ENCODE measurements at places on chromosomes 2 and 18.
A peak's percentile ranks its signal among the peaks of the same experiment; 100 is the strongest.

DNA sequence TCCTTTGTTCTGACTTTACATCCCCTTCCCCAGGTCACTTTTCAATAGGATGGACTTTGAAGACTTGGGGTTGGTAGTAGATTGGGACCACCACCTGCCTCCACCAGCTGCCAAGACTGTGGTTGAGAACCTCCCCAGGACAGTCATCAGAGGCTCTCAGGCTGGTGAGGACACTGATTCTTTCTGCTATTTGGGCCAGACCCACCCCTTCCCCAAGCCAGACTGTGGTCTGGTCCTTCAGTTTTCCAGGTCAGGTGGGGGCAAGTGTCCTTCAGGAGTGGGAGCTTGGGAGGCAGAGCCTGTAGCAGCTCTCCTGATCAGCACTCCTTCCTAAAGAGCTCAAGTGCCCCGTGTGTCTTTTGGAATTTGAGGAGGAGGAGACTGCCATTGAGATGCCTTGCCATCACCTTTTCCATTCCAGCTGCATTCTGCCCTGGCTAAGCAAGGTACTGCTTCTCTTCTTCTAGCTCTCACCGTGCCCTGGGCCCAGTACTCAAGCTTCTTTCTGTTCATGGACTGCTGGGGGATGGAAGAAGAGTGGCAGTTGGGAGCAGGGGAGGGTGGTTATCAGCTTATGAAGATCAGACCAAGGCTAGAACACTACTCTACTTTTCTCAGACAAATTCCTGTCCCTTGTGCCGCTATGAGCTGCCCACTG is 1.1 kb downstream of the RNF181 start:
- DNase-seq = no peak

DNA sequence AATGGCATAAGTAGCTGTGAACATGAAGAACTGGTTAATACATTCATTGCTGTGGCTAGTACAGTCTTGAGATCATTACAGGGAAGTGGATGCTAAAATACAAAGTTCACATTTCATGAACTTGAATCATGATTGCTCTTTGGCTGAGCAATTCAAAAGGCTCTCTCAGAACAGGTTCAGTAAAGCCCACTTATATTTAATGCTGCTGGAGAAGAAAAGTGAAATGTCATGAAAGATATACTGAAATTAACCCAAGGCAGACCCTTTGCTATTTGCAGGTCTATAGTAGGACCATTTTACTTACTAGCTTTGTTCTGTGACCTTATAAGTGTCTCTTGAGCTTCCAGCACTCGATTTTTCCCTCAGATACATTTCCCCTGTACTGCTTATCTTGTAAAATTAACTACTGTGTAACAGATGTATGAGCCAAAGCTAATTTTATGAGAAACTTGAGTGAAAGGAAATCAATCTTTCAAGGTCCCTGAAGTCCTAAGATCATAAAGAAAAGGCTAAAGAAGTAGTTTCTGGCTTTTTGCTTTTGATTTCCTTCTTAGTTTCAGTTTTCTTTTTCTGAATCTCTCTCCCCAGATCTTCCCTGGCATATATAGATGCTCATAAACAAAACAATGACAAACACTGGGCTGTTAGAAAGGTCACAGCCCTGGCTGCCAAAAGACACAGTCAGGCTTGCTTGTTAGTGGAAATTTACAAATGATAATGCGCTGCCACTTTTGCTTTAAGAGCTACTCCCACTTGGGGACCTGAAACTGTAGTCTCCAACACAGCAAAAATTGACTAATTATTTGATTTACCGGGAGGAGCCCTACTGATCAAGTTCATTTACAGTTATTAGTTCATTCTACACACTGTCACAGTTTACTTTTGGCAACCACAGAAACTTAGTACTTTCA is 132.7 kb upstream of the XPO1 start:
- no peak for DNase-seq

- no peak for DNase-seq
Measured at GRCh38 chr2:72765997-72766609, 59.7 kb downstream of the EXOC6B start.

DNA sequence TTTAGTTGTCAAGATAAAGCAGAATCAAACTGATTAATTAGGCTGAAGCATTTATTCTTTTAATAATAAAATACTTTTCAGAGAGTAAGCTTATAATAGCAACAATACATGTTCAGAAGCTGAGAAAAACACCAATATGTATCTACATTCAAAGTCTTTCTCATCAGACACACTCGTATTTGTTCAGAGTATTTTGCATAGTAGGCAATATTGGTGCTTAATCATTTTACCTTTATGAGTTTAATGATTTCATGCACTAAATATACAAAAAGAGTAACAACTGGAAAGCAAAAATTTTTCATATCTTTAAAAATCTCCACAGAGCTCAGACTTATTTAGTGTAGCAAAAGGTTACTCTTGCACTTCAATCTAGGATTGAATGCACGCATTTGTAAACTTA is 313.9 kb downstream of the ZEB2 start:
- no peak for DNase-seq

- DNase-seq = no peak
Measured at GRCh38 chr2:177265824-177266817, 1.6 kb upstream of the NFE2L2 start.

- DNase-seq = no peak
Measured at GRCh38 chr2:46530639-46531038, 51.3 kb downstream of the TMEM247 start.

DNA sequence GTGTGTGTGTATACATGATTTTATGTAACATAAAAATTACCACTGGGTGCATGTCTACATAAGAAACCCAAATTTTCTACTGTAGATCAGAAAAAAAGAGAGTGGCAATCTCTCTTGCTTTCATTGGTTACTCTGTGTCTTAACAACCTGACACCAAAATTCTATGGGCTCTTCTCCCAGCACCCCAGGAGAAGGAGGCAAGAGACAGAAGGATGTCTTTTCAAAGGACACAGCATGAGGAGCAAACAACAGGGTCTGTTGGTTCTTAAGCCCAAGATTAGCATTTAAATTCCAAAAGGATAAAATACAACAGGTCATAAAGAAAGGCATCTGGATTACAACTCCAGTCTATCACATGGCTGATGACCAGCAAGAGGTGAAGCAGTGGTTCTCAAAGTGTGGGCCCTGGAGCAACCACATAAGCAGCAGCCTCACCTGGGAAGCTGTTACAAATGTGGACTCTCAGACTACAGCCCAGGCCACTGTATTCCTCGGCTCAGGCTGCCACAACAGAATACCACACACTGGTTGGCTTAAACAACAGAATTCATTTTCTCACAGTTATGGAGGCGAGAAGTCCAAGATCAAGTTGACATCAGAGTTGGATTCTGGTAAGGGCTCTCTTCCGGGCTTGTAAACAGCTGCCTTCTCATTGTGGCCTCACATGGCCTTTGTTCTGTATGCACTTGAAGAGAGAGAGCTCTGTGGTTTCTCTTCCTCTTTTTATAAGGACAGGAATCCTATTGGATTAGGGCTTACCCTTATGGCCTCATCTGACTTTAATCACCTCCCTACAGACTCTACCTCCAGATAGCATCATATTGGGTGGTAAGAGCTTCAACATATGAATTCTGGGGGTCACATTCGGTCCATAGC is 79.8 kb upstream of the RNF152 start:
- DNase-seq = no peak

- no peak for DNase-seq
Measured at GRCh38 chr18:59451073-59451472, 92.0 kb upstream of the LMAN1 start.

DNA sequence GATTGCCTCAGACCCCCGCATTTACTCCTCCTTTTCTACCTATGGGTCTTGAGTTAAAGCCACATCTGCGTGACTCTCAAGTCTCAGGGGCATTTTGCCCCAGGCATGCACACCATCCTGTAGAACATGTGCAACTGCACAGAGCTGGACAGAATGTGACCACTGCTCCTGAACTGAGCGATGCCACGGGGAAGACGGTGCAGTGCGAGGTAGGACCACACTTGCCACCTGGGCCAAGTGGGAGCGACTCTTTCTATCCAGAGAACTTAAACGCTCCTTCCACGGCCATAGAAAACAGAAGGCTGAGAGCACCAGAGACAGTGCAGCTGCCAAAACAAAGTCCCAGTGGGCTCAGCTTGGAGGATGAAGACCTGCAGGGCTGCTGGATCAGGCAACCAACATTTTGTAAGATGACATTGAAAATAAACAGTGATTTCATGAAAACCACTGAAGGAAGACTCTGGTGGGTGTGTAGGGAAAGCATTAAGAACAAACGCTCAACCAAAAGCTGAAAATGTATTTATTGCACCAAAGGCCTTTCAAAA is 149.0 kb upstream of the HDAC4 start:
- DNase-seq = no peak

DNA sequence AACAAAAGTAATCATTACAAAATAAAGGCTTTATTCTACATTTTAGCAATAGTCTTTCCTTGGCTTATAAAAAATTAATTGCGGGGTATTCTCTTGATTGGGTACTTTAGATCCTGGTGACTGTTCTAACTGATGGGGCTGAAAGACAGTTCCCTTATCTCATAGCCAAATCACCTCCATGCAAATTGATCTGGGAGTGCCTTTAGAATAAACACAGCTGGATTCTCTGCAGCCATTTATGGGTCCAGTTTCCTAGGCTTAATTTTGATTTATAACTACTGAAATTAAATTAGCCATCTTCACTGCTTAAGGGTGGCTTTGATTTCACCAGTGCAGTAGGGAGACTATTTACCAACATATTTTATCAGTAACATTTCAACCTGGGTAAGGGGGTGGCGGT is 337.1 kb downstream of the NRXN1 start:
- no peak for DNase-seq

GRCh38 chr2:193156480-193156879 is 961.7 kb upstream of the TMEFF2 start:
- DNase-seq = no peak

DNA sequence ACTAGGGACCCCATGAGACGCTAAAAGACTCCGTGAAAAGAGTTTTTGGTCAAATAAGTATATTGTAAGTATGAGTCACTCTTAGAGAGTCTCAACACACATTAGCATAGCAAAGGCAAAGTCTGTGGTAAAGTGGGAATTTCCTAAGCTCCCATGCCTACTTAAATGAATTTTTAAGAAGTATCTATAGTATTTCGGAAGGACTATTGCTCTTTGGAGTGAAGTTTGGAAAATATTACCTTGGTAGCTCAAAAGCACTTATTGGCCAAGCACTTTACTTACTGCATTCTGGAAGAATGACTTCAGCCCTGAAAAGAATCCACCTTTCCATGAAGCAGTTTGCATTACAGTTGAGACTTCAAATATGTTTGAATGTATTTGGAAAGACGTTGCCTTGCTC is 57.1 kb downstream of the CAVIN2 start:
- no peak for DNase-seq

- DNase-seq = no peak
Measured at GRCh38 chr18:6411382-6411781, 3.3 kb downstream of the L3MBTL4 start.

DNA sequence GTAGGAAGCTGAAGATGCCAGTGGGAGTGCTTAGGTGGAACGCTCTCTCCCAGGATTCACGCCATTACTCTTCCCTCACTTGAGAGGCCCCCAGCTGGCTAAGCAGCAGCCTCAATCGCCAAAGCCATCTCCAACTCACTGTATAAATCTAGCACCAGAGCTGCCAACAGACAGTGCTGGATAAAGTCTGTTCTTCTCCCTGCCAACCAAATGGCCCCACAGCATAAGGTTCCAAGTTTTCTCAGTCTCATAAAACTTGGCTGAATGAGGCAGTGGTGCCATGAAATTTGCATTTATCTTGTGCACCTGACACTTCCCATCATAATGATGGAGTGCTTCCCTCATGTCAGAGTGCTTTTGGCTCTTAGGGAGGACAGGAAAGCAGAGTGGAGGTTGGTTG is 428.2 kb upstream of the ETAA1 start:
- DNase-seq = no peak

DNA sequence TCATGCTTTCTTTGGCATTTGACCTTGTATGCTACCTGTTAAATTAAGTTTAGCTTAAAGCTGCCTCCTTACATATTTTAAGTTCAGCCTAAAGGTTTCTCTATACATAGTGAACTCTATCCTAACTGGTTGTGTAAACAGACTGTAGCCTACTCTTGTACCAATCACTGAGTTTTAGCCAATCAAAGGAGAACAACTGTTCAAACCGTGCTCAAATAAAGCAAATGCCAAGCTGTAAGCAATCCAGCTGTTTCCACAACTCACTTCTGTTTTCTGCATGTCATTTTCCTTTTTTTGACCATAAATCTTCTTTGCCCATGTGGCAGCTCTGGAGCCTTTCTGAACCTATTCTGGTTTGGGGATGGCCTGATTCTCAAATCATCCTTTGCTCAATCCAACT is 1603.8 kb upstream of the ACVR2A start:
- DNase-seq = no peak

GRCh38 chr2:170814533-170815230 is 2.0 kb upstream of the GAD1 start:
- DNase-seq = no peak

GRCh38 chr2:102049756-102050443 is 58.1 kb downstream of the IL1R2 start:
- no peak for DNase-seq

GRCh38 chr18:13216092-13216582 is 2.4 kb upstream of the LDLRAD4 start:
- DNase-seq = peak; percentile 18

DNA sequence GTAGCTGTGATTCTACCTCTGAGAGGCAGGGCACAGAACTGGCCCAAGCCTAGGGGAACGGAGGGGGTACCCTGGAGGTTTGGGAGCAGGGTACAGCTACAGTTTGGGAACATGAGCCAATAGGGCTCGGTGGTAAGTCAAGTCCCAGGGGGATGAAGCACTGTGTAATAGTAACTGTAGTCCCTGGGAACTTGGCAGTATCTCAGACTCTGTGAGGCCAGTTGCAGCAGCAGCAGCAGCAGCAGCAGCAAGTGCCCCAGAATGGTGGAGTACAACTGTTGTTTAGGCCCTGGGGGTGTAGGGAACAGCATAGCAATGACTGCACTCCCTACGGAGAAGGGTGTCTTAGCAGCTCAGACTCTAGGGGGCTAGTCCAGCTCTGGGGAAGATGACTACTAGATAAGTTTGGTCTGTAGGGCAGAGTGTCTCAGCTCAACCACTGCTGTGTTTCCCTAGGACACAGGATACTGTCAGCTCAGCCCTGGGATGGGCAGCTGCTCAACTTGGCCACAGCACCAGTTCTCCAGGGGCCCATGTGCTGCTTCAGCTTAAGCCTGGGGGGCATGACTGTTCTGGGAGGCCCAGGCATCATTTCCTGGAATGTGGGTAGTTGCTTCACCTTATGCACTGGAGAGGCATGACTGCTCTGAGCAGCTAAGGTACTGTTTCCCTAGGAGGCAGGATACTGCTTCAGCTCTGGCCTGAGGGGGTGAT is 20.5 kb downstream of the CARF start:
- DNase-seq = no peak

DNA sequence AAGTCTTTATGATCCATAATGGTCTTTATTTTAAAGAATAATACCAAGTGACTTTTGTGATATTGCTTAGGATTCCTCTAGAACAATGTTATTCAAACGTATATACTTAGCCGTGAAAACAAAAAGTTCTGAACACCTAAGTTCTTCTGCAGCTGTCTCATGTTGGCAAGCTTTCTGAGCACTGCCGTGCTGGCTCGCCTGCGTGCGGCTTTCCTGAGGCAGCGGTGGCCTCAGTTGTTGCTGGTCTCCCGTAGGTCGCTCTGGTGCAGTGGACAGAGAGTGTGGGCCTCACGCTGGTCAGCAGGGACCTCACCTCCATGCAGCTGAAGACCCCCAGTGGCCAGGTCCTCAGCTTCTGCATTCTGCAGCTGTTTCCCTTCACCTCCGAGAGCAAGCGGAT is 66.8 kb upstream of the NFATC1 start:
- DNase-seq = no peak

Measured in activated CD8-positive, alpha-beta memory T cell treated with anti-CD3 and anti-CD28 coated beads for 48 hours (primary cell).